Kasumi-1 (cell line): ENCODE measurements at places on chromosomes 13 and 19.

DNA sequence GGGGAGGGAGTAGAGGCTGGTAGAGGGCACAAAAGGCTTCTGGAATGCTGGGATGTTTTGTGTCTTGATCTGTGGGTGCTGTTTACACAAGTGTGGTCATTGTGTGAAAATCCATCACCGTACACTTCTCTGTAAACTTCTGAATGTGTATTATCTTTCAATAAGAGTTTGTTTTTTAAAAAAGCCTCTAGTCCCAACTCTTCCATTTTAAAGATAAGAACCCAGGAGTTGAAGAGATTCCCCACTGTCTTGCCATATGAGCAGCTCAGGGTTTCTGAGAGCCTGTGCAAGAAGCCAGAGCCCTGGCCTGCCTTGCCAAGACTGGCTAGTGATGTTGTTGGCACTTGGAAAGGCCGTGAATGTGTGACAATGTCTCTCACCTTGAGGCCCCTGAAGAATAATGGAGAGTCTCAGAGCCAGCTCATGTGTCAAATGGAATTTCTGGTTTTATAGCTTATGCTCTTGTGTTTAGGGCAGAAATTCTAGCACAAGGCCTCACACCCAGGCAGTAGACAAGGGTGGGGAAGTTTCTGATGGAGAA lies 57.5 kb upstream of the NPAS1 start:
- no peak for DNase-seq

- DNase-seq: no peak
Observed at GRCh38 chr13:22793598-22794134, 387.1 kb upstream of the SGCG start.

- peak; percentile 29 for DNase-seq
Observed at GRCh38 chr19:14433554-14434501, 722 bp downstream of the PKN1 start.

GRCh38 chr13:67574320-67575233 lies 344.4 kb upstream of the PCDH9 start:
- no peak for DNase-seq

GRCh38 chr19:30304540-30304939 lies 67.6 kb upstream of the ZNF536 start:
- no peak for DNase-seq

- DNase-seq: no peak
Observed at GRCh38 chr19:13983213-13983889, 22.8 kb downstream of the RFX1 start.

- DNase-seq: no peak
Observed at GRCh38 chr19:21587117-21587461, 81.7 kb downstream of the ZNF429 start.

GRCh38 chr19:9018163-9018875 lies 8.1 kb upstream of the MUC16 start:
- DNase-seq: no peak

GRCh38 chr13:76812206-76812897 lies 73.9 kb downstream of the KCTD12 start:
- DNase-seq: no peak

GRCh38 chr13:72757792-72758535 lies 23.7 kb downstream of the DIS3 start:
- no peak for DNase-seq

GRCh38 chr13:43422116-43422515 lies 364.7 kb downstream of the ENOX1 start:
- no peak for DNase-seq

GRCh38 chr13:113616991-113617749 lies 32.6 kb downstream of the TFDP1 start:
- peak; percentile 42 for DNase-seq

DNA sequence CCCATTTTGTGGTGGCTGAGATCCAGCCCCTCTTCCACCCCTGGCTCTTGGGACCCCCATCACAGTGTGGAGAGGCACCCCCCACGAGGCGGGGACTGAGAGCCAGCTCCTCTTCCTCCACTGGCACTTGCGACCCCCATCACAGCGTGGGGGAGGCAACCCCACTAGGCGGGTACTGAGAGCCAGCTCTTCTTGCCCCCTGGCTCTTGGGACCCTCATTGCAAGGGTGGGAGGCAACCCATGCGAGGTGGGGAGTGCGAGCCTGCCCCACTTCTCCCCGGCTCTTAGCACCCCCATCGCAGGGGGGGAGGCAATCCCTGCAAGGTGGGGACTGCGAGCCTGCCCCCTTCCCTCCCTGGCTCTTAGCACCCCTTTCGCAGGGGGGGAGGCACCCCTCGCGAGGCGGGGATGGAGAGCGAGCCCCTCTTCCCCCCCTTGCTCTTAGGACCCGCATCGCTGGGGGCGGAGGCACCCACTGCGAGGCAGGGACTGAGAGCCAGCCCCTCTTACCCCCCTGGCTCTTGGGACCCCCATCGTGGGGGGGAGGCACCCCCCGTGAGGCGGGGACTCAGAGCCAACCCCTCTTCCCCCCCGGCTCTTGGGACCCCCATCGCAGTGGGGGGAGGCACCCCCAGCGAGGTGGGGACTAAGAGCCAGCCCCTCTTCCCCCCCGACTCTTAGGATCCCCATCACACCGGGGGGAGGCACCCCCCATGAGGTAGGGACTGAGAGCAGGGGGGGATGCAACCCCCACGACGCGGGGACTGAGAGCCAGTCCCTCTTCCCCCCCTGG lies 364.6 kb upstream of the SPRY2 start:
- DNase-seq: no peak
